ENCODE measurements at places on chromosomes 5 and 9.

DNA sequence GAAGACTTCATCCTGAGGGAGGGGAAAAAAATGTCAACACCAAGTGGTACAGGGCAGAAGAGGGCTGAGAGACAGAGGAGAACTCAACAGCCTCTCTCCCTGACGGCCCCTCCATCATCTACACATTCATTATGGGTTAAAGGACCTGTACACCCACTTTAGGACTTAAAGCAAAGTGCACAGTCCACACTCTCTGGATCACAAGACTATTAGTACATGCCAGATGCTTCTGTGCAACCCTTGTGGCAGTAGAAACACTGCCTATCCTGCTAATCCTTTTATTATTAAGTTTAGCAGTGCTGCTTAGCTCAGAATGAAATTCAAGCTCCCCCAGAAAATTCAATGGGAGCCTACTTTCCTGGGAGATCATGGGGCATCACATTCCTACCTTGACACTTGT is 1.9 kb downstream of the FRMD3 start:
- DNase-seq = no peak

- DNase-seq = no peak
Measured at GRCh38 chr5:77974576-77974975, 198.4 kb upstream of the TBCA start.

- DNase-seq = no peak
Measured at GRCh38 chr9:88476491-88477271, 58.3 kb upstream of the NXNL2 start.

- no peak for DNase-seq
Measured at GRCh38 chr5:482506-482905, 39.5 kb downstream of the EXOC3 start.

- no peak for DNase-seq
Measured at GRCh38 chr5:116814626-116815385, 240.2 kb upstream of the SEMA6A start.

DNA sequence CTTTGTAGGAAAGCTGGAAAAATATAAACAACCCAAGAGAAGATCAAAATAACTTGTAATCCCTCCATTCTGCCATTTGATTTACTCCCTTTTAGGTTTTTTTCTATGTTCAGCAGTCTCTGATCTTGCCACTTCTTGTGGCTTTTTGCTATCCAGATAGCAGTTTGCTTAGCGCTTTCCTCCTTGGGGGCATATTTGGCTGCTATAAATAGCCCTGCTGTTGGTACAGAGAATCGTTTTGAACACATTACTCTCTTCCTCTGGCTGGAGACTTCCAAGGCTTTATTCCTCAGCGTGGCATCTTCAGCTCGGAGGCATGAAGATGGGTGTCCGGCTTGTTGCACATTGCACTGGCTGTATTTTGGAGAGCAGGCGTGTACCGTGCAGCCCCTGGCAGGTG is 38.6 kb downstream of the HMCN2 start:
- DNase-seq = no peak

GRCh38 chr5:168341178-168341577 is 49.7 kb downstream of the WWC1 start:
- no peak for DNase-seq

GRCh38 chr5:167320019-167320418 is 971.4 kb upstream of the WWC1 start:
- no peak for DNase-seq

- no peak for DNase-seq
Measured at GRCh38 chr5:55429221-55429612, 105.5 kb downstream of the PLPP1 start.

- no peak for DNase-seq
Measured at GRCh38 chr9:127942216-127943010, 4.8 kb upstream of the DPM2 start.

DNA sequence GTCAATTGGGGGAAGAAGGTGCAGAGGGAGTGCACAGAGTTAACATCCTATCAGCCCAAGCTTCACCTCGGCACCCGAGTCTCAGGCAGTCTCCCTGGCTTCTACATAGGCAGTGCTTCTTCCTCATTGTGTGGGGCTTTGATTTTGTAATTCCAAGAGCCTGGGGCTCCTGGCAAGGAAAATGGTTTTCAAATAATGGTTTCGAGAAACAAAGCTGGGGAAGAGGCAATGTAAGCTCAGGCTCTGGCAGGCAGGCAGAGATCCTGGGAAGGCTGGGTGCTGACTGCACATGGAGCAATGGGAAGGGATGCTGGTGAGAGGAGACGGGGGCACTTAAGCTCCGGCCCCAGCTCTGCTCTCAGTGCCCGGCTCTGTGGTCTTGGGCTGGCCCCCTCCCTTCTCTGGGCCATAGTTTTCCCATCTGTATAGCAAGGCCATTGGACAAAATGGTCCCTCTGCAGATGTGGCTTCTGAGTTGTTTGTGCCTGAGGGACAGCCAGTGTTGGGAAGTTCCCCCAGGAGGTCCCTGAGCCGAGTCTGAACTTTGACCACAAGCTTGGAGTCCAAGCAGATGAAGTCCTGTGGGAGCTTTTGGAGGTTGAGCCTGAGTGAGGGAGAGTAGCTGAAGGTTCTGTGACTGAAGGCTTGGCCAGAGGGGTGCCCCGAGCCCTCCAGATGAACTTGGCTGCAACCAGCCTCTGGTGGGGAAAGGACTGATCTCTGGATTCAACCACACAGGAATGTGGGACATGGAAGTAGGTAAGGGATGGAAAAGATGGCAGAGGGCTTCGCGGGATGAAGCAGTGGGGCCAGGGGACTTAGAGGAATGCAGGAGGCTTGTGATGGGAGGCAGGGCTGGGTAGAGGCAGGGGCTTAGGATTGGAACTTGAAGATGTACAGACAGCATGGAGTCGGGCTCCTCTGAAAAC is 28.5 kb upstream of the IL17B start:
- no peak for DNase-seq
